ENCODE measurements at places on chromosomes 3 and 15.

DNA sequence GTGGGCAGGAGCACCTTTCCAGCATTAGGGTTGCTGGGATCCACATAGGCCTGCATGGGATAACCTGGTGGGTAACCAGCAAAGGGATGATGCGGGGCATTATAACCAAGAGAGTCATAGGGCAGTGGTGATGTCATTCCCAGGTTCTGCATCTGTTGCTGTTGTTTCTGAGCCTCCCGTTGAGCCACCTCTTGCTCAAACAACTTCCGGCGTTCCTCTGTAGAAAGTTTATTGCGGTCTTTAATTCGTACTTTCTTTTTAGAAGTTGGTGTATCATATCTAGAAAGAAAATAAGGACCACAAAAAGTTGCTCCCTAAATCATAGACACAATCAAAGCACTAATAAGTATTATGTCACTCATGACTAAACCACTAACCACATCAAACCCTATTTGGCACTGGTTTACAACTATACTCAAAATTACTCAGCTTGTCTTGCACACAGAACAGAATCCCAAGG, 77.8 kb downstream of the NBEAL2 start:
- DNase-seq, result peak; percentile 56

GRCh38 chr3:194150252-194150934, 14.4 kb downstream of the HES1 start:
- DNase-seq, result no peak

DNA sequence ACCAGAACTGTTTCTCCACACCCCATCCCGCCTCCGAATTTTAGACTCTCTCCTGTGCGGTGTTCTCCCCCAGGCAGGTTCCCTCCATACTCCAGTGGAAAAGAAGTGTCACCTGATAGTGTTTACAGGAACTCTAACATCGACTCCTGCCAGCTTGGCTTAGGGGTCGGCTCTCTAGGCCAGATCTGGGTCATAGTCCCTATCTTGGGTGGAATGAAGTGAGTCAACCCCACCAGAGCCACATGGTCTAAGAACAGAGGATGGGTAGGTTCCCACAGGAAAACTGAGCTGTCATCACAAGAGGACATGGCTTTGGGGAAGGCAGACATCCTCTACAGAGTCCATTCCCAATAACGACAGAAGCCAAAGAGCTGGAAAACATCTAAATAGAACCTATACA, 5.9 kb downstream of the BCL2L10 start:
- DNase-seq, result no peak

DNA sequence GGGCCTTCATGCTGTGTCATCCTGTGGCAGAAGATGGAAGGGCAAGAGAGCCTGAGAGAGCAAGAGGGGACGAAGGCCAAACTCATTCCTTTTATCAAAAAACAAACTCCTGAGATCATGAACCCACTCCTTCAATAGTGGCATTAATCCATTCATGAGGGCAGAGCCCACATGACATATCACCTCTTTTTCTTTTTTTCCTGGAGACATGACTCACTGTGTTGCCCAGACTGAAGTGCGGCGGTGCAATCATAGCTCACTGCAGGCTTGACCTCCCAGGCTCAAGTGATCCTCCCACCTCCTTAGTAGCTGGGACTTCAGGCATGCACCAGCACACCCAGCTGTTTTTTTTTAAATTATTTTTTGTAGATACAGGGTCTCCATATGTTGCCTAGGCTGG, 92.0 kb upstream of the RNU6-1 start:
- no peak for DNase-seq

DNA sequence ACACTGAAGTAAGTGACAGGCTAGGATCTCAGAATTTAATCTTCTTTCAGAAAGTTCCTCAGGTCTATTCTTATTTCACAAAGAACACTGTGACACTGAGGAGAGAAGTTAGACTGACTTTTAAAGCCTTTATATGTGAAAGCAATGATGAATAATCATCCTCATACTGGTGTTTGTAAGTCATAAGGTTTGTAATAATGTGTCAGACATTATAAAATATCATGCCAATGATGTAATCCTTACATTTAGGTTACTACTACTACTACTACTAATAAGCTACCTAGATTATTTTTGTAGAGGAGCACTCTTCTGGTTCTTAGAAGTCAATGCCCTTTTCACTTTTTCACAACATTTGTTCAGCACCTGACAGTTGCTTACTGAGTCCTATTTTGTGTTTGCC, 33.4 kb downstream of the FANCD2OS start:
- DNase-seq, result no peak

DNA sequence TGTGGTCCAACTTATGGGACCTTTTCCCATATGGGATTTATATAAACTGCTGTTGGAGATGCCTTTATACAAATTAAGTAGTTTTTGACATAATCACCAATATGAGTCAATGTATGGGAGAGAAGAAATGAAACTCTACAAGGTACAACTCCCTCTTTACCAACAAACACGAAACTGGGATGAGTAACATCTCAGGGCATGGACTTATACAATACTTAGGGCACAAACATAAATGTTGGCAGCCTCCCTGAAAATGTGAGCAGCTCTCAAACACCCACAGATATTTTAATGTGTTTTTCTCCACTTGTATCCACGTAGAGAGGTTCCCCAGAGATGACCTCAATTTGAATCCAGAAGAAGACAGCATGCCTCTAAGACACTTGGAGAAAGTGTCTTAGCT, 161.6 kb downstream of the MAGI1 start:
- DNase-seq, result no peak

DNA sequence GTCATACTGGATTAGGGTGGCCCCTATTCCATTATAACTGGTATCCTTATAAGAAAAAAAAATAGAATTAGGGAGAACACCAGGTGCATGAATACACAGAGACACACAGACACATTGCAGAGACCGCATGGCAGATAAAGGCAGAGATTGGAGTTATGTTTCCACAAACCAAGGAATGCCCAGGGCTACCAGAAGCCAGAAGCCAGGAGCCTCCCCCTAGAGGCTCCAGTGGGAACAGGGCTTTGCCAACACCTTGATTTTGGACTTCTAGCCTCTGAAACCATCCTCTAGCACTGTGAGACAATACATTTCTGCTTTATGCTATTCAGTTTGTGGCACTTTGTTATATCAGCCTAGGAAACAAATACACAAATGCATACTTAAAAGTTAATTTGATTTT, 10.4 kb downstream of the GOLM2 start:
- DNase-seq, result no peak
